Suprapubic skin (tissue), 4 donors: ENCODE measurements at places on chromosomes 6 and 20.
A peak's percentile ranks its signal among the peaks of the same experiment; 100 is the strongest.

- DNase-seq, result no peak
These were observed 74.4 kb downstream of the ITCH start for GRCh38 chr20:34437330-34437986.

- DNase-seq, result no peak
These were observed 11.4 kb downstream of the RMND1 start for GRCh38 chr6:151440498-151440897.

- DNase-seq, result peak; percentile 91
These were observed 1.5 kb downstream of the SIGLEC1 start for GRCh38 chr20:3710703-3711483.

DNA sequence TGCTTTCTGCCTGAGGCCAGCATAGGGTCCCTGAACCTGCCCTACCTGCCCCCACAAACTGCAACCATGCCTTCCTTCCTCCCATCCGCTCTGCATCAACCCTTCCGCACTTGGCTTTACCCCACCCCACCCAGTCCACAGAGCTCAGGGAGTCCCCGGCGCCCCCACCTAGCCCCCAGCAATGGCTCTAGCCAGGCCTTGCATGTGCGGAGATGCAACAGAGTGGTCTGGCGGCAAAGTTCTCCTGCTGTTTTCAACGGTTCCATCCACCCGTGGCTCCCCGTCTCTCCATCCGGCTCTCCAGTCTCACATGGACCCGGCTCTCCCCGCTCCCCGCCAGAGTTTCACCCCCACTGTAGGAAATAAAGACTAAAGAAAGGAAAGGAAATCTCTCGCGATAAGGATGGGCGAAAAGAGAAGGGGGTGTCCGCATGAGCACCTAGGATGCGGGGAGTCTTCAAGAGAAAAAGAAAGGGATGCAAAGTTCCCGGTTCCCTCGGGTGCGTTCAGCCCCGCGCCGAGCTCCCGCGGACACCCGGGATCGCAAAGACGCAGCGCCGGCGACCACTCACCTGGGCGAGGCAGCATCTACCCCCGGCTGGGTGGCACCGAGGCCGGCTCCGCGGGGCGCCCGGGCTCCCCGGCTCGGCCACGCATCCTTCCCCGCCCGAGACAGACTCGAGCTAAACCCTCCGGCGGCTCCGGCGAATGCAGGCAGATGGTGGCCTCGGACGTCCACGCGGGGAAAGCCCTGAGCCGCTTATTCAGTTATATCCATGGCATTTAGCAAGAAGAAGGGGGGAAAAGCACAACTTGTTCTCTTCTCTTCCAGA is 579 bp downstream of the LRFN2 start:
- DNase-seq, result no peak

DNA sequence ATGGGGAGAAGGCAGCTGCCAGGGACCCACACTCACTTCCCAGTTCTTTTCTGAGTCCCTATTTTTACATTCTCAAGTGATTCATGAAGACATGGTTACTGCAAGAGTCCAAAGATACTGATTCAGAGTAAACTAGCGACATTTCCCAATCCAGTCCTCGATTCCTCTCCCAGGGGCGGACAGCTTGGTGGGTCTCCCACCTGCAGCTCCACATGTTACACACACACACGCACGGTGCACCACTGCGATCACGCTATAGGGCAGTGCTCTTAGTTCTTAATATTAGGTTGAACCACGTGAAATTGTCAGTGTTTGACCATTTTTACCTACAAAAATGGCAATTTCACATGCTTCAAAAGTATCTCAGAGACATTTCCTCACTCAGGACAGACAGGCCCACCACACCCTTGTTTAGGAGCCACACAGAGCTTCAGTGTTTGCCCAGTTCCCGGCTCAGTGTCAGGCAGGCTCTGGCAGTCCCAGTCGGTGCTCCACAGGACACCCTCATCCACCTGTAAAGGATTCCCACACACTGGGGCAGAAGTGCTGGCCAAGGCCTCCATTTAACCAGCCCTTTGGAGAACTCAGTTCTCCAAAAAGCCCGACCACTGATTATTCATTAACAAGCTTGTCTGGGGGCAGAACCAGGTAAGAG is 51.8 kb downstream of the RRBP1 start:
- DNase-seq, result no peak

GRCh38 chr6:7169296-7169721 is 61.5 kb downstream of the RREB1 start:
- no peak for DNase-seq

GRCh38 chr6:99252421-99252820 is 97.1 kb downstream of the FAXC start:
- DNase-seq, result no peak

- no peak for DNase-seq
These were observed 668.3 kb upstream of the ADGRB3 start for GRCh38 chr6:67966830-67967229.

DNA sequence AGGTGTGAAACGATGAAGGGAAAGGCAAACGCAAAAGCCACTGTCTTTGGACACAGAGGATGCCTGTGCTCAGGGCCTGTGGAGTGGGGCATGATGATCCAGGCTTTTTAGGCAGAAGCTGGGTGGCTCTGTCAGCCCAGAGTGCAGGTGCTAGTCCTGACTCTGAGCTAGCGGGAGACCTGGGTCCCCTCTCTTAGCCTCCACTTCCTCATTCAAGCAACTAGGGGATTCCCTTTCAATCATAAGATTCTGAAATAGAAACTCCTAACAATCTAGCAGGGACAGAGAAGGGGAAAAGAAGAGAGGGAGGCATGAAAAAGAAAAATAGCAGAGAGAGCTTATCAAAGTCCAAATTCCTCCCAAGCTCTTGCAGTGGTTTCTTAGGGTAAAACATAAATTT is 7.6 kb upstream of the HIVEP2 start:
- DNase-seq, result no peak

- no peak for DNase-seq
These were observed 352.5 kb downstream of the CDH26 start for GRCh38 chr20:60310560-60311349.

GRCh38 chr6:159084493-159085091 is 39.8 kb upstream of the TAGAP start:
- DNase-seq, result no peak

- no peak for DNase-seq
These were observed 135.4 kb downstream of the REV3L start for GRCh38 chr6:111347589-111347988.

DNA sequence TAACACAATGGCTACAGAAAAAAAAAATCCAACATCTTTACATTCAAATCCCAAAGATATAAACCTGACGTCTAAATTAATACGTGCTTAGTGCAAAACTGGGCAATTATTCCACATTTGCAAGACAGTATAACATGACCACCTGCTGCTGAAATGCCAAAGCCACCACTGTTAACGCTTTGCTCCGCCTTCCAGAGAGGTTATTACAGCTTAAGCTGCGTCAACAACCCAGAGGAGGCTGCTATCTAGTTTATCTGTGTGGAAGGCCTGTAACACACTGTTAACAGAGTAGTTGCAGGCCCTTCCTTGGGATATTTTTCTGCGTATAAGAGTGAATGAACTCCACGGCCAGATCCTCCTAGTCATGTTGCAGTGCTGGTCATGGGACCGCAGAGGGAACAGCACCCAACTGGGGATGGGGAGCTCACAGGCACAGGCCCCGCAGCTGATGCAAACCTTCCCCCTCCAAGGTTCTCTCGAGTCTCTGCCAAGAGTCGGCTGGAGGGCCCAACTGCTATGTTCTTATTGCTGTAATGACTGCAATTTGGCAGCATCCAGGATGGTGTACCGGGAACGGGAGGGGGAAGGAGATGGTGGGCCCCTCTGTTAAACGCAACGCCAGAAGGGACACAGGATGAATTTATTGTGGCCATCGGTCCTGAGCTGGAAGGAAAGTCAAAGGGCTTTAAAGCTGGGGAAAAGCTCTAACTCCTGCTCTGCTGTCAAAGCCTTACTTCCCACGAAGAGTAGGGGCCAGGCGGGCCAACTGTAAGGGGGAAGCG is 993 bp upstream of the NCOA7 start:
- DNase-seq, result no peak

GRCh38 chr20:7758406-7758805 is 181.9 kb downstream of the HAO1 start:
- no peak for DNase-seq

DNA sequence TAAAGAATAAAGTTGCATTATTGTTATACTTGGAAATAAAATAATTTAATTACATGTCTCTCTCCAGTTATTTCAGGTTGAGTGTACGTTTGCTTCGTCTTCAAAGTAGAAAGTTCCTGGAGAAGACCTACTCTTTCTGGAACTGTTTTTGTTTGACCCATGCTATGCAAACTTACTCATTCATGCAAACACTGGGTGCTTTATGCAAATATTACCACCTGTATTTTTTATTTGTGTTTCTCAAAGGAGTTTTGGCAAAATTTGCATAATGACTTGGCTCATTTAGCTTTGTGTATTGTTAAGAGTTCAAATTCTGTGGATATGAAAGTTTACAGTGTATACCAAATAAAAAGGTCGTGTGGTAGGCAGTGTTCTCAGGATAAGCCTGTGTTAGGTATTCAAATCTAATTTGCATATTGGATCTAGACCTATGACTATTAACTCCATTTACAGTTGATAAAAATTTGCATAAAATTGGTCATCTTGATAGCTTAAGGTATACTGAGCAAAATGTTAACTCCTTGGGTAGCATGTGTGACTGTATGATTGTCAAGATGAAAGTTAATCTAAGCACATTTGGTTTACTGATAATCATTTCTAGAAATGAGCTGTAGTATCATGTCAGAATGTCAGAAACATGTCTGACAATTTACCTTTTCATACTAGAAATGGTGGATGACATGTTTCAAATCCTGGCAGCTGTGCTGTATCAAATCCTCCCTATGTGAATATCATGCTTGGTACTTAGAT is 65.2 kb downstream of the CDKAL1 start:
- DNase-seq, result no peak
